Brain microvascular endothelial cell (primary cell): ENCODE measurements at places on chromosomes 7 and 10.

DNA sequence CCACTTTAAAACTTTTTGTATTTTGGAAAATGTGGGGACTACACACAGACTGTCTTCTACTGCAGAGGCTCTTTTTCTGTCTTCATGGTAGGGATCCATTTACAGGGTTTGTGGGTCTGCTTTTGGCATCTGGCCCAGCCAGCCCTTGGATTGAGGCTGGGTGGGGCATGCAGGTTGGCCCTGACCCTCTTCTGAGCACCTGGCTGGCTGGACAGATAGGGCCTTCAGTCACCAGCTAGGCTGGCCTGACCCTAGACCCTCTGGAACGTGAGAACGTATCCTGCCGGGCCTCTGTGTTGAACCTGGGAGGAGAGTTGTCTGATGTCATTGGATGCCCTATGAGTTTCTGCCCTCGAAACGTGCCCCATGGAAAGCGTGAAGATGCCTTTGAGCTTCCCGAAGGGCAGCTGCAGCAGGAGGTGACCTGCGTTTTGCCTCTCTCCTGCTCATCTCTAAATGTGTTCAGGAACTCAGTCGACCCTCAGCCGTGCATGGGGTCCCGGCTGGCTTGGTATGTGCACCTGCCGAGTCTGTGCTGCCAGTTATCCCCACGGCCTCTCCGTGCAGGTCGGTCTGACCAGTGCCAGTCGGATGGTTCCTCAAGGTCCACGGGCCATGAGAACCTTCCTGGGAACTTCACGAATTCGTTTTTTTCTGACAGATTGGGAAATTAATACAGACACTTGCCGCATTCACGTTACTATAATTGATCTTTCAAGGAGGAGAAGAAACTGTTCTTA lies 74.9 kb downstream of the MGMT start:
- no peak for DNase-seq

DNA sequence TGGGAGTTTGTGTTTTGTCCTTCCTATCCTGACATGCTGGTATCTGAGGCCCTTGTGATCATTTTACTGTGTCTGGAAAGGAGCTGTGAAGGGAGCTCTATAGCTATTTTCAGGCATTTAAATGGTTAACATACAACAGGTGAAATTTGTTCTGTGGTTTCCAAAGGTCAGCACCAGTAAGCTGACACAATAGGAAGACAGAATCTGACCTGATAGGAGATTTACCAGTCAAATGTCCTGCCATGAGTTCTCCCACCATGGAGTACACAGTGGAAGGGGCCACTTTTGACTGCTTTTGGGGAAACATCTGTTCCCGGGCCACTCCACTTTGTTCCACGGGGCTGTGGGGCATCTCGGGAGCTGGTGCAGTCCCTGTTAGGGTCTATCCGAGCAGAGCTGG lies 17.6 kb downstream of the FKBP6 start:
- DNase-seq: no peak

DNA sequence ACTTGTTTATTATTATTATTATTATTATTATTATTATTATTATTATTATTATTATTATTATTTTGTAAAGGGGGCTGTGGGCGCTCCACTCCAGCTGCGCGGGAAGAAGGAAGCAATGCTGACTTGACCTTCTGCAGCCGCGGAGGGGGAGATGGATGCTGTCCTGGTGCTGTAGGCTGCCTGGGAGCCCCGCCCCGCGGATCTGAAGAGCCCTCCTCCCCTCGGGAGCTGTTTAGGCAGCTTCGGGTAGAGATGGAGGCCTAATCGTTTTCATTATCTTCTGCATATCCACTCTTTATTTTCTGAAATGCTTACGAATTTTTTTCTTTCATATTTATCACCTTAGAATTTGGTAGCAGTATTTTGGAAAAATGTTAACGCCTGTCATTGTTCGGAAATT lies 101.2 kb upstream of the KLF6 start:
- DNase-seq: peak; percentile 83

GRCh38 chr7:141584935-141585334 lies 33.7 kb downstream of the AGK start:
- DNase-seq: no peak

GRCh38 chr7:15855525-15856109 lies 169.1 kb upstream of the MEOX2 start:
- DNase-seq: no peak

GRCh38 chr10:91571671-91572070 lies 61.2 kb downstream of the PPP1R3C start:
- no peak for DNase-seq

DNA sequence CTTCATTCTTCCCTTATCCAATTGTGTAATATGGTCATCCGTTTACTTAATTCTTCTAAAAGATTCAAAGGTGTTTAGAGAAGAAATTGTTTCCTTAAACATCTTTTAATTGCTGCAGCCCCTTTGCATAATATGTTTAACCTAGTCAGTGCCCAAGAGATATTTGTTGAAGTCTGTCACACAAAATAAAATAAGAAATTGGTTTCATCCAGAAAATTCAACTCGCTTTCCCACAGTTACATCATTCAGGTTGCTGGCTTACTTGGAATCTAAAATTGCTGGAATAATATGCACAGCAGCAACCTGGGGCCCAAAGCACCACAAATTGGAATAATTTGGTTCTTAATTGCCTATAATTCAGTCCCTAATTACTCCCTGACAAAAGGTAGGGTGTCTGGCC lies 155.1 kb upstream of the ETV1 start:
- no peak for DNase-seq

DNA sequence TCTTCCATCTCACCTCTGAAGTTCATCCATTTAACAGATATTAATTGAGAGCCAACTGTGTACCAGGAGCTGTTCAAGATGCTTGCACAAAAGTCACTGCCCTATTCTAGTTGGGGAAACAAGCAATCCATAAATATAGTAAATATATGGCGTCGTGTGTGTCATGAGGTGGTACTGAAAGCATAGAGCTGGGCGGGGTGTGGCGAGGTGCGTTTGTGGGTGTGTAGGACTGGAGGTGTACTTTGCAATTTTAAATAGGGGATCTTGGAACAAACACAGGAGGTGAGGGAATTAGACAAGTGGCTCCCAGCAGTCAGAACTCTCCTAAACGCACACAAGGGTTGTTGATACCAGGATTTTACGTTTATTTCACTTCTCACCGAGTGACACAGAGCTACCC lies 490 bp upstream of the ZNF239 start:
- DNase-seq: no peak

DNA sequence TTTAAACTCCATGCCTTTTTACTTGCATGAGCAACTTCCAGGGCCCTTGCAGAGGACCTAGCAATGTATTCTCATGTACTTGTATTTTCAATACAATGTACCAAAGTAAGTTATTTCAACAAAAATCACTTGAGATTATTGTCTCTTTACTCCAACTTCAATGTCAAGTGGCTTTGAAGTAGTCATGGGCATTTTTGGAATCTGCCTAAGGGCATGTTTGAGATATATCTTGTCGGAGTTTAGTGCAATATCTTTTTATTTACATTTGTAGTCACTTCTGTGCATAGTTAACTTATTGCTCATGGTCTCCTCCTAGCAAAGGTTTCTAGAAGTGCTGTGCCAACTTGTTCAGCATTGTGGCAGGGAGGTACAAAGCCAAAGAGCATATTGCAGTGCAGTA lies 508.7 kb upstream of the SEMA3D start:
- no peak for DNase-seq

GRCh38 chr7:104272767-104273384 lies 55.5 kb upstream of the LHFPL3 start:
- DNase-seq: peak; percentile 38

DNA sequence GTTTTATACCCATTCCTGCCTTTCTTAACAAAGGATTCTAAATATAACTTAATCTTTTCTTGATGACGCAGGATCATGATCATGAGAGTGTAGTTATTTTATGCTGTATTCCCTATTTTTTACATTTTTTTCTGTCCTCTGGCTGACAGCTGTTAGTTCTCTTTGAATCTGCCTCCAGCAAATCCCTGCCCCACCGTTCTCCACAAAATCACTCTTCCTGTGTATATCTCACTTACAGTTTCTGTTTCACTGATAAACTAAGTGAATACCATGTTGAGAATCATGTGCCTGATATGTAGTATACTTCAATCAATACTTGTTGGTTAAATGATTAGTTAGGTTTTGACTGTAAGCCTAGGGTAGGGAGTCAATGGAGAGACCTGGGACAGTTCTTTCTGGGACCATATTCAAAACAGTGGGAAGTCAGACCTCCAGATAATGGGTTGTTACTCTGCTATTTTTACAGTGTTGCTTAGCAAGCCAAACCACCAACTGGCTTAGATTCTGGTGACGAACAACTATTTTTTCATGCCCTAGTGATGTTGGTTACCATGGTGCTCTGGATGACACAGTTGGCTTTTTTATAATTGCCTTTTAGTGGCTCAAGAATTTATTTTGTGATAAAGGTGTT lies 12.8 kb downstream of the CNNM1 start:
- no peak for DNase-seq

DNA sequence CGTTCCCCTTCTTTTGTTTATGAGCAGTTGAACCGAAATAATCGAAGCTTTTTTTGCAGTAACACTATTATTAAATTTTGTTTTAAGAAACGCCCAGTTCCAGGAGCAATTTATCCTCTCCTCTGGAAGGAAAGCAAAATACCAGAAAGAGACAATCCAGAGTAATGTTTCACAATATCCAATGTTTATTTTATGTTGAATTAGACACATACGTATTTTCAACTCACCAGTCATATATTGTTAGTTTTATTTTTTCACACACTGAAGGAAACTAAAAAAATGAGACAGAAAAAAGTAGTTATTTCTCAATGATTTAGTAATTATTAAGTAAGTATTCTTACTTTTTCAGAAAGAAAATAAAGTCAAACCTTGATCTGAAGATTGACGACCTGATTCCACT lies 85.1 kb downstream of the MYOF start:
- DNase-seq: no peak

GRCh38 chr10:114626841-114627240 lies 31.2 kb downstream of the ABLIM1 start:
- DNase-seq: no peak

- DNase-seq: no peak
These were observed 234.7 kb downstream of the CREB5 start for GRCh38 chr7:28647076-28647421.

DNA sequence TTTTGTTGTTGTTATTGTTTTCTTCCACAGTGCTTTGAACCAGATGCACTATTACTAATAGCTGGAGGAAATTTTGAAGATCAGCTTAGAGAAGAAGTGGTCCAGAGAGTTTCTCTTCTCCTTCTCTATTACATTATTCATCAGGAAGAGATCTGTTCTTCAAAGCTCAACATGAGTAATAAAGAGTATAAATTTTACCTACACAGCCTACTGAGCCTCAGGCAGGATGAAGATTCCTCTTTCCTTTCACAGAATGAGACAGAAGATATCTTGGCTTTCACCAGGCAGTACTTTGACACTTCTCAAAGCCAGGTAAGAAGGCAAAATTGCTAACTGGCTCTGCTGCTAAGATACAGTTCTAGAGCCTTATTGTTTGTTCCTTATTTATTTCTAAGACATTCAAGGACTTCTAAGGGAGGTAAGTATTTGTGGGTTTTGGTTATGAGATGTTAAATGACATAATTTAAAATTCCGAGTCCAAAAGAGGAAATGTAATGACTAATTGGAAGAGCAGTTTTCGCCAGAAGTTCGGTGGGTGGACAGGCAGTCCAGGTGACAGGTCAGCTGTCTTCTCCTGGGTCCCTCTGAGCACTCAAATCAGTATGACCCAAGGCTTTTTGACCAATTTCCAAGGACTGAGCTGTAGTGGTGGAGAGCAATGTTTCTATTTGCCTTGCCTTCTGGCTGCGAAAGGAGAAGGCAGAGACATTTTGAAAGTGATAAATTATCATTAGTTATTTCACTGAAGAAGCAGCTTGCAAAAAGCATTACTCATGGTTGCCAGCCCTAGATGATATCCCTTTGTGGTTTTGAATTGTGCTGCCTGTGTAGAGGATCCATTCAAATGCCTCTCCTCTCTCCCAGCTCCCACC lies 10.1 kb downstream of the SLC39A12 start:
- peak; percentile 33 for DNase-seq

DNA sequence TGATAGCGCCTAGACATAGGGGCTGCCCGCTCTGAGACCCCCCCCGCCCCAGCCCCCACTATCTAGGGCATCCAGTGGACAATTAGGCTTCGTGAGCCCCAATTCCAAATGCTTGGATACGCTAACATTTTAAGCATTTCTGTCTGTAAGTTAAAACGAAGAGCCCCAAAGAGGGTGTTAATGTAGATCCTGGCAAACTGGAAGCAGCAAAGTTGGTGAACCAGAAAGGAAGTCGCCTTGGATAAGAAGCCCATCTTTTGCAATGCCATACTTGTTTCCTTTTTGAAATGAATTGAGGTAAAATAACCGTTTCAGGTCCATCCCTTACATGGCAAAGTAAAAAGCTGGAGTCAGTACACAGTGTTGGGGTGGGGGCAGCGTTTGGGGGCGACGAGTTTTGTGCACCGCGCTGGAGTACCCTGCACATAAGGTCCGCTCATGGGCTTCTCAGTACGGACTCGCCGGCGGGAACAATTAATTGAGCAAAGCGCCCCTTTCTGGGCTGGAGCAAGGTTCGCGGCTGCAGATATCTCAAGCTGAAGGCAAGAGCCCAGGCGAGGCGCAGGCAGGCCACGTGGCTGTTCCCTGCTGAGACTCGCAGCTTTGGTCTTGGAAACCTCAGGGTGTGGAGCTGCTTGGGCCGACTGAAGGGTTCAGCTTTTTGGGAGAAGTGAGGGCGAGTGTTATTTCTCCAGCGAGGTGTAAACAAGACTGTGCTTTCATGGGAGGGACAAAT lies 1.4 kb upstream of the TWIST1 start:
- no peak for DNase-seq

GRCh38 chr10:80515511-80515910 lies 22.2 kb upstream of the SH2D4B start:
- no peak for DNase-seq

GRCh38 chr7:66236713-66237303 lies 31.7 kb downstream of the TPST1 start:
- DNase-seq: no peak

GRCh38 chr7:139696552-139696951 lies 81.2 kb downstream of the HIPK2 start:
- DNase-seq: no peak

DNA sequence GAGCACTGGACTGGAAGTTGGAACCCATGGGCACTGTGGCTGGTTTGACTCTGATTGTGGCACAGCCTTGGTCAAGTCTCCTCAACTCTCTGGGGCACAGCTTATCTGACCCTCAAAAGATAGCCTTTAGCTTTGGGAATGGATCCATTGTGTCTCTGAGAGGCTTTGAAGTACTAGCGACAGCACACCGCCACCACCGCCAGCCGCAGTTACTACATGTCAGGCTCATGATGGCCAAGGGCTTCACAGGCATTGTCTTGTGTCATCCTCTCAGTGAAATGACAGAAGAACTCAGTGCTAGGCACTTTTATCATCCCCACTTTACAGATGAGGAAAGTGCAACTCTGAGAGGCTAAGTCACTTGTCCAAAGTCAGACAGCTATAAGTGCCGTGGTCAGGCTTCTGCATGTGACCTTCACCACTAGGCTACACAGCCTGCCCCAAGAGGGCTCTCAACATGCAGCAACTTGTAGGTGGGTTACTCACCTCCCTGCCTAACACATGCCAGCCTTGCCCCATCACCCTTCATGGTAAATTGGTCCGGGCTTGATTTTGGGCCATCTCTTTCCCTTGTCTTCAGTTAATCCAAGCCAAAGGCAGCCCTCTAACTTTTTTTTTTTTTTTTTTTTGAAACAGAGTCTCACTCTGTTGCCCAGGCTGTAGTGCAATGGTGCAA lies 44.1 kb downstream of the C10orf105 start:
- DNase-seq: no peak
